ENCODE measurements at places on chromosomes 1 and 21. TPM values are rescaled to one million over a fixed set of nuclear protein-coding genes. Genes with fewer than 3 reads are reported as not detected.
A peak's percentile ranks its signal among the peaks of the same experiment; 100 is the strongest.

F3 gene
- 10.2 TPM for polyA plus RNA-seq

DNA sequence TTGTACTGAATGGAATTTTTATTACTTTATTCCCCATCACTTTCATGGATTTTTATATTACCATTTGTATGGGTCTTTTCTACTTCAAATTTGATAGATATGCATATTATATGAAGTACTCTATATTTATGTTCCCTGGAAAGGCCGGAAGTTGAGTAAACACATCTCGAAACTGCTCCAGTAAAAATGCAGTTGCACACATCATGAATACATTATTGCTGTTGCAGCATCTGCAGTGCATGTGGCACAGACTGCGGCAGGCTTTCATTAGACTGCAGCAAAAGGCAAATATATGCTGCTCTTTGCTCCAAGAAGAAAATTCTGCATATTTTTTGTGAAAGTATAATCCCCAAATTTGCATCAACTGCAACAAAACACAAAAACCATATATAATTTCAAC lies 48.7 kb upstream of the LRRC7 start:
- DNase-seq, result no peak

GRCh38 chr1:89927049-89927448 lies 67.9 kb upstream of the ZNF326 start:
- DNase-seq, result no peak

RIIAD1 gene
- polyA plus RNA-seq, result 1.2 TPM

KCNE2 gene
- polyA plus RNA-seq, result 0.43 TPM

PPFIA4 gene
- 69.7 TPM for polyA plus RNA-seq

TRIM58 gene
- polyA plus RNA-seq, result 5.8 TPM

PGLYRP4 gene
- polyA plus RNA-seq, result not detected

HSD11B1 gene
- 0.16 TPM for polyA plus RNA-seq

TRIM63 gene
- 24.8 TPM for polyA plus RNA-seq

DNA sequence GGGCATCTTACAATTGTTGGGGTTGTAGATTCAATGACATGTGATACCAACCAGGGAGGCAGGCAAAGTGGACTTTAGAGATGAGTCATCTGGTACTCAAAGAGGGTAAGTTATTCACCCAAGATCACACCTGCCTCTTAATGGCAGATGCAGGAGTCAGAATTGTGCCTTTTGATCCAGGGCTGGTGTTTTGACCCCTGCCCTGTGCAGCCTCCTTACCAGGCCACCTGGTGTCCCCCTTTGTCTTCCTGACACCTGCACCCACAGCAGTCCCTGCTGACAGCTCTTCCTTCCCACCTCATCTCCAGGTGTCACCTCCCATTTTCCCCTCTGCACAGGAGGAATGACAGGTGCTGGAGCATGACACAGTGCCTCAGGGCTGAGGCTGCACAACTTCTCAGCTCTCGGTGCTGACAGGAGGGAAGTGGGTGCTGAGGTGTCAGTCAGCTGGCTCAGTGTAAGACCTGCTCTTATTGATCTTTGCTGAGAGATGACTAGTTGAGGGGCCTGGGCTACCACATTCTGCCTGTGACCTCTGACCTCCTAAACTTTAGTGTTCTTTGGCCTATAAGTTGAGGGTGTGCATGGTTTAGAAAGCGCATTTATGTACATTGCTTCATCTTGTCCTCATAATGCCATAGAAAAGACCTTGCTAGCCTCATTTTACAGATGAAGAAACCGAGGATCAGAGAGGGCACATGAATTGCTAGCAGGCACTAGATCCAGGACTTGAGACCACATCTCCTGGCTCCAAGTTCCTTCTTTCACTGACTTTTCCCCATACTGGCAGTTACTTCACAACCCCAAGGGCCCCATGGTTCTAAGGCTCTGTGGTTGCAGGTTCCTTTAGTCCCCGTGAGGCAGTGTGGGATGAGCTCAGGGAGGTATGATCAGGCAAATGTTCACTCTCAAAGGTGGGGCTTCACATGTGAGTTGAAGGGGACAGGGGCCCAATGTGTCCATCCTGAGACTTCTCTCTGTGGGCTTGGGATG lies 31.3 kb downstream of the CACNA1E start:
- no peak for DNase-seq

DNA sequence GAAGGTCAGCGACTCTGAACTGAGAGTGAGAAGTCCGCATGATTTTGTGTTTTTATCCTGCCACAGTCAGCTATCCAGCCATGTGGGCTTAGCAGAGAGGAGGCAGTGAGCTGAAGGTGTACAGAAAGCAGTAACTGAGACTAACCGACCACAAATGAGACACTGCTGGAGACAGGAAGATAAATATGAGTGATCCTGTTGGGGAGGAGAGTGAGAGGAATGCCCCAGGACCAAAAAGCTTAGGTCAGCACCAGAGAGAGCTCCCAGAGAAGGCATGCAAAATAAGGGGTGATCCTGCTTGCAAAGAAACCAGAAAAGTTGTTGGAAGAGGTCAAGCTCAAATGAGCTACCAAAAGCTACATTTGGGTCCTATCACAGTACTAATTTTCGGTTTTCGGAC lies 63.7 kb downstream of the HLCS start:
- no peak for DNase-seq

HAPLN2 gene
- polyA plus RNA-seq, result 0.60 TPM

DNA sequence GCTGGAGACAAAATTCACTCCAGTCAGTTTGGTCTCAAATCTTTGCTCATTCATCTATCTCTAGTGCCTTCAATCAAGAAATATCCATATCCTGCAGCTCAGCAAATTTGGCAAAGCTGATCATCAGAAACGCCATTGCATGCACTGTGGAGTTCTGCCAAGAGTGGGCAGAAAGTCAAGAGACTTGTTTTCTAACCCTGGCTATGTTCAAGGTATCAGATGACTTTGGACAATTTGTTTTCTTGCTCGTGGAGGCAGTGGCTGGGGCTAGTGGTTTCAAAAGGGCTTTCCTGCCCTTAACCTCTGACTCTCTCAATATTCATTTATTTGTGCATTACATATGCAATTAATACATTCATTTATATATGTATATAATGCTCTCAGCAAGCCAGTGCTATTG lies 12.8 kb upstream of the LRRC52 start:
- no peak for DNase-seq

DNA sequence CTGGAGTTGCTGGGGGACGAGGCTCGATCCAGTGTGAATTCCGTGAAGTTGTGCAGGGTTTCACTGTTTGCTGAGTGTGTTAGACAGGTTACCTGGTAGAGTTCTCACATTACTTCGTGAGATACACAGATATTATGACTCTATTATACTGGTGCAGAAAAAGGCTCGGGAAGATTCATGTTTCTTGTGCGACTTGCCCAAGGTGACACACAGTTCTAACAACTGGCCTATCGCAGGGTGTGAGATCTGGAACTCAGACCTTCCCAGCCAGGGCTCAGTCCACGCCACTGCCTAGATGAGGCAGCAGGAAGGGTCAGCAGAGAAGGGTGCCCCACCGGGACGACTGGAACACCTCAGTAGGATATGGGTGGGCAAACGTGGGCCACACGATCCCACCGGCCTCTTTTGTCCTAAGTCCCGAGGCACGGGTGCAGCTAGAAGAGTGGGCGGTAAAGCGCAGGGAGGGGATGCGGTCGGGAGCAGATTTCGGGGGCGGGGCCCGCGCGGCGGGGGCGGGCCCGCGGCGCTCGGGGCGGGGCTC lies 296 bp upstream of the RNPEP start:
- DNase-seq, result peak; percentile 51

GRCh38 chr1:151882466-151882865 lies 26.8 kb downstream of the THEM4 start:
- no peak for DNase-seq

DNA sequence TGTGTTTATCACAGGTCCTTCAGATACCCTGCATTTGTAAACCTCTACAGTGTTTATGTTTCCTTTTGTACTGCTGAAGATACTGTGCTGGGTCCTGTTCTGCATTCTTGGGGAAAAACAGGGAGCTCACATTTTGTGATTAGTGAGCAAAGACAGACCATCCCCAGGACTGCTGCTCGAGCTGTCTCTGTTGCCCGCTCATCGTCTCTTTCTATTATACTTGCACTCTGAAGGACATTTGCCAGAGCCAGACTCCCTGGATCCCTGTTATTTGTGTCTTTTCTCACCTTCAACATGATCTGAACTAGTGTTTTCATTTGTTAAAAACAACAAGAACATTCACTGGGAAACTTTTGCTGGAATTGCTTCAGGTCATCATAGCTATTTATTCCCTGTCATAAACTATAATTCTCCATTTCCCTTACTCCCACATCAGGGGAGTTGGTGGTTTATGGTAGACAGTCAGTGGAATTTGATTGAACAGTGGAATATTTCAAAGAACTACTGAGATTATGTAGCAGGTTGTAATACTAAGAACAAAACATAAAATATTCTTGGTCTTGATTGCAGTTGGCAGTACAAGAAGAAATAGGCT lies 53.0 kb downstream of the PRRX1 start:
- no peak for DNase-seq

GRCh38 chr1:241608379-241609033 lies 31.7 kb downstream of the CHML start:
- no peak for DNase-seq

- DNase-seq, result no peak
Measured at GRCh38 chr1:4654764-4655673, 610 bp downstream of the AJAP1 start.

DNA sequence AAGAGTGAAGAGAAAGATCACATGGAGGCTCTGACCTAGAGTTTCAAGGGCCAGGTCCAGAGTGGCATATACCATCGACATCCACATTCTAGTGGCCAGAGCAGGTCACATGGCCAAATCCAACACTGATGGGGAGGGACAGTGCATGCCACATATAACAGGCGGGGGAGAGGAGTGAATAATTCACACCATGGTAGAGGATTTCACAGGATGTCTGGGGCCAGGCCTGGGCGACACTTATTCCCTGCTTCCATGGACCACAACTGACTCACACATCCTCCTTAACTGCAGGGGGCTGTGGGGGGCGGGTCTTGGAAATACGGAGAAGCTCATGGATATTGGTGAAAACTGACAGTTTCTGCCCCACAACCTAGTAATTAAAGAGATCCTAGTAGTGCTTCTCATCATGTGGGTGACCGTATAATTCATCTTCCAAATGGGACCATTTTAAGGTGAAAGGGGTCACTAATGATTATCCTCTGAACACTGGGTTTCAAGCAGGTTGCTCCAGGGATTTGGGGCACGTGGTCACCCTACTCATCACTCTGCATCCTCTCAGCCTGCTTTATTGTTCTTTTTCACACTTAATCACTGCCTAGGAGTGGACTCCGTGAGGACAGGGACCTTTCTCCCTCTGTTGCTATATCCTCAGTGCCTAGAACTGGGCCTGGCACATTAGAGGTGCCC lies 44.0 kb downstream of the IGSF21 start:
- no peak for DNase-seq

AMIGO1 gene
- polyA plus RNA-seq, result 13.1 TPM

DNA sequence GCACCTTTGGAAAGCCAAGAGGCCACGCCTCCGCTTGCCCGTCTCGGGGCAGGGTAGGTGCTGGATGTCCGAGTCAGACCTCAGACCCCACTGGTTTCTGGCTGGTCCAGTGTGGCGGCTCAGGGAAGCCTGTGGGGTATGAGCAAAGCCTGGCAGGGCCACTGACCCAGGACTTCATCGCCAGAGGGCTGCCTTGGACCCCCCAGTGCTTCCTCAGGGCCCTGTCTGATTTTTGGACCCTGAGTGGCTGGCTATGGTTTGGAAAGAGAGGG lies 20.4 kb downstream of the LHX4 start:
- no peak for DNase-seq

DNA sequence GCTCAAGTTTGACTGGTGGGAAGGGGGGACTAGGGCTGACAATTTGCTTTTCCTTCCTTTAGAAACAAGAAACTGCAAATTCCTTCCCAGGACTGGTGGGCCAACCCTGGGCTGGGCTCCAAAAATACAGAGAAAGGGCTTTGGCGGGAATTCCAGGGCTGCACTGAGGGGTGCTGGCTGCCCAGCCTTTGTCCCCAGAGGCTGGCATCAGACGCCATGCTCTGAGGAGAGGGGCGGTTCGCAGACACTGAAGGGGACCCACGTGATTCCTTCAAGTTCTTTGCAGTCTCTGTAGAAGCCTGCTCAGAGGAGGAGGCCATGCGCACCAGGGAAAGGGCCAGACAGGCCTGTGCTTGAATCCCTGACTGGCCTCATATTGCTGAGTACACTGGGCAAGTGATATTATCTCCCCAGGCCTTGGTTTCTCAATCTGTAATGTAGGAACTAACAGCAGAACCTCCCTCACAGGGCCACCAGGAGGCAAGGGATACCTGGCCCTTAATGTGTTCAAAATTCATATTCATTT lies 119.5 kb downstream of the EPHB2 start:
- DNase-seq, result no peak

DNA sequence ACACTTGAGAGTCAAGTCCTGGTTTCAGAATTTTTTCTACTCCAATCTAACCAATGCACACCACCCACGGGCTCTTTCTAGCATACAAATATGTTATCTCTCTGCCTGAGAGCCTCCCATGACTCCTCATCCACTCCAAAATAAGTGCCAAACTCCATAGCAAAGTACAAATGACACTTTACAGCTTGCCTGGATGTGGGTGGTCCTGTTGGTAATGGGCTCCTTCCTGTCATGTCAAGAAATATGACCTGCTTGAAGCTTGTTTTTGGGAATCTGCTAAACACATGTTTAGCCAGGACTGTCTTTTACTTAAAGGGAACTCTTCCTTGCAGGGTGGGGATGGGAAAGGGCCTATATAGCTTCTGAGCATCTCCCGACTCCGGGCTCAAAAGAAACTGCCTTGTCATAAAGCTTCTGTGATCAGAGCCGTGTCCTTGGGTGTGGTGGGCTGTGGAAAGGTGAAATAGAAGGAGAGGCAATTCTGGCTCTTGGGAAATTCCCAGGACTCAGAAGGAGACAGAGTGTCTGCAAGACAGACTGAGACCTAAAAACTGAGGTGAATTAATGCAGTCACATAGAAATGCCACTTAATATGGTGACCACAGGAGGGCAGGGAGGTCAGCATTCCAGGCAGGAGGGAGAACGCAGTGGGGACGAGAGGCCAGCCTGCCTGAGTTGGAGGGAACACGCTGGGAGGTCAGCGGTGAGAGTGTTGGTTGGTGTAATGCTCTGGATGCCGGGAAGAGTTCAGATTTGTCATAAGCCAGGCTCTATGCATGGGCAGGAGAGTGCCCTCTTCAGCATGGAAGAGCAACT lies 6.1 kb upstream of the IGFN1 start:
- no peak for DNase-seq

MAP10 gene
- 2.9 TPM for polyA plus RNA-seq

TRIM67 gene
- polyA plus RNA-seq, result not detected

GRCh38 chr1:116075990-116076389 lies 35.2 kb upstream of the MAB21L3 start:
- no peak for DNase-seq

GRCh38 chr1:113137563-113137962 lies 64.6 kb downstream of the LRIG2 start:
- DNase-seq, result no peak

CFAP141 gene
- polyA plus RNA-seq, result not detected

GRCh38 chr1:6935911-6936690 lies 150.8 kb downstream of the CAMTA1 start:
- DNase-seq, result no peak

BCAS2 gene
- not detected for polyA plus RNA-seq

All from muscle of arm (tissue), 14 donors.